ENCODE measurements at places on chromosomes 6 and 20.

DNA sequence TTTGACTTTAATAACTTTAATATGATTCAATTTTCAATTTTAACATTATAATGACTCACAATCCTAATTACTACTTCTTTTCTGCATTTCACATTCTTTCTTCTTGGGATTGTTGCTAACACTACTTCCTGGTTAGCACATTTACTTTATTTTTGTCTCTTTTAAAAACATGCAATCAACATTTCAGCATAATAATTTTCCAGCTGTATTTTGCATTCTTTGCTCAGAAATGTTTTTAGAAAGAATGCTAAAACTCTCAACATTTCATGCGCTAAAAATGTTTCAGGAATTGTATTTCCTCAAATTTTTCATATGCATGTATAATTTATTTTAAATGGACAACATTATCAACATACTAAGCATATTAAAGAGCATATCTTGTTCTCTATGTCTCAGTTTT lies 1302.1 kb upstream of the GJE1 start:
- DNase-seq = no peak

DNA sequence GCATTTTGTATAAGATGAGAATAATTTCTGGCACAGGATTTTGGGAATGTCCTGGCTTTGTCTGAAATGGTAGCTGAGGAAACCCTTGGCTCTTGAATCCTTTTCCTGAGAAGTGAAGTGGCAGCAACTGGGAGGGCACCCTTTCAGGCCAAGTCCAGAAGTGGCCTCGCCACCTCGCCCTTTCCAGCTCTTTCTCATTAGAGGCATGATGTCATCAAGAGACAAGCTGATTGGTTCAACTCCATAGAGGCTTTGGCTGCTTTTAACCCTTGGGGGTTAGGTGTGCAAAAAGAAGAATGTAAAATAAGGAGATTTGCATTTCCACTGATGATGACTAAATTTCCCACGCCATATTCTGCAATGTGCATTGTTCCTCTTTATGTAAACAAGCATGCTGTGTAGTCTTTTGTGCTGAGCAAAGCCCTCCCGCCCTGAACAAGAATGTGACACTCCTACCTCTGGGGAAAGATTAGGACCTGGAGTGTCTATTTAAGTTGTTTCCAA lies 116.5 kb downstream of the TCP11 start:
- no peak for DNase-seq

DNA sequence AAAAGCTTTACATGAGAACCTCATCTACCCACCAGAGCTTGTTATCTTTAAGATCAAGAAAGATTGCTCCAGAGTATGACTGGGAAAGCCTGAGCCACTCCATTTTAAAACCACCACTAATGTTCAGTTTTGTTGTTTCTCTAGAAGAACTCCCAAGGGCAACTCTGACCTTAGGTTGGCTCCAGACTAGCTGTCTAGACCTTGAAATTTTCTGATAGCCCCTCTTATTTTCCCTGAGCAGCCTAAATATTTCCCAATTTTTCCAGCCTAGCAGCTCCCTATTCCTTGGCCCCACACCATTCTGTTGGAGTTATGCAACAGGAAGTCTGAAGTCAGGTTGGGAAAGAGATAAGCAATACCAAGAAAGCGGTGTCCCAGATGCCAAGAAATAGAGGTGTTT lies 84.6 kb upstream of the TCF21 start:
- DNase-seq = no peak

GRCh38 chr6:89452281-89452680 lies 19.3 kb downstream of the ANKRD6 start:
- no peak for DNase-seq

- DNase-seq = no peak
Measured at GRCh38 chr20:60759651-60760050, 492.4 kb upstream of the CDH4 start.

GRCh38 chr6:20317430-20317829 lies 84.2 kb upstream of the E2F3 start:
- DNase-seq = no peak

DNA sequence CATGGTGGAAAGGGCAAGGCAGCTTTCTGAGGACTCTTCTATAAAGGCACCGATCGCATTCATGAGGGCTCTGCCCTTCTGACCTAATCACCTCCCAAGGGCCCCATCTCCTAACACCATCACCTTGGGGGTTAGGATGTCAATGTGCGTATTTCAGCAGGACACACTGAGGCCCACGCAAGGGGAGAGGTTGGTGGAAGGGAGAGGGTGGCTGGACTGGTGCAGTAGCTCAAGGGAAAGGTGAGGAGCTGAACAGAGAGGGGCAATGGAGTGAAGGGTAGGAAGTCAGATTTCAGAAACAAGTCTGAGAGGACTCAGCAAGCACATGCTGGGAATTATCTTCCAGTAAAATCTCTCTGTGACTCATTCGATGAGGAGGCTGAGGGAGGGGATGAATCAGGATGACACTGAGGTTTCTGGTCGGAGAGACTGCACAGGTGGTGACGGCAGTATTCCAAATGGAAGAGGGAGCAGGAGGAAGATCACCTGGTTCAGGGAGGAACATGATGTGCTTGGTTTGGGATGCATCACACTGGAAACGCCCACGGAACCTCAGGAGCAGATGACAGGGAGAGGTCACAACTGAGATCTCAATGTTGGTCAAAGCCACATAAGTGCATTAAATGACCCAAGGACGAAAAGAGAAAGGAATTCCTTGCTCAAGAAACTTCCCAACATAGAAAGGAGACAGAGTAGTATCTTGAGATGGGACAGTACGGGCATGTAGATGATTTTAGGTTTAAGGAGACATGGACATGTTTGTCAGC lies 67.1 kb downstream of the TFAP2A start:
- no peak for DNase-seq

GRCh38 chr20:37839955-37840354 lies 63.0 kb upstream of the VSTM2L start:
- DNase-seq = no peak

DNA sequence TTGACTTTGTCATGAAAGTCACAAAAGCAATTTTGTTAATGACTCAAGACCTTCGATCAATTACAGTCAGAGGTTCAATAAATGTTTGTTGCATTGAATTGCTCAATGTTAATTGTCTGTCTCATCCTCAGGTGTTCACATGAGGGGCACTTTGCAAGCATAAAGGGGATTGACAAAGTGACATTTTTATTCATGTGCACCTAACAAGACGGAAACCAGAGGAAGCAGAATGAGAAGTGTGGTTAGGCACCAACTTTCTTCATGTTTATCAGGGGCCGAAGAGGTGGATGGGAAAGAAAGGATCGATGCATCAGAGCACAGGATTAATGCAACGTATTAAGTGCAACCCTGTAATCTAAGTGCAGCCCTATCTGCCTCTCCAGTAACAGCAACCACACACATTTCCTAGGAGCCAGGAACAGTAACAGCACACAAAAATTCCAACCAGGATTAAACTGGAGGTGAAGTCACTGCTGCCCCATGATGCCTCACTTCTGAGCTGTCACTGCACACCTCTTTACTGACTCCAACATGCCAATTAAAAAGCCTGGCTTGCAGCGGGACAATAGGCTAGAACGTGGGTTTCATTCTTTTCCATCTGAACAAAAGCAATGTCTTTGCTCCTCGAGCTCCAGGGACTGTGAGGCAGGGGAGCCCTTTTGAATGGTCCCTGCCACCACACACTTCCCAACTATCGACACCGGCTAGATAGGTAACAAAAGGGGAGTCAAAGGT lies 262.7 kb downstream of the CD83 start:
- DNase-seq = no peak

DNA sequence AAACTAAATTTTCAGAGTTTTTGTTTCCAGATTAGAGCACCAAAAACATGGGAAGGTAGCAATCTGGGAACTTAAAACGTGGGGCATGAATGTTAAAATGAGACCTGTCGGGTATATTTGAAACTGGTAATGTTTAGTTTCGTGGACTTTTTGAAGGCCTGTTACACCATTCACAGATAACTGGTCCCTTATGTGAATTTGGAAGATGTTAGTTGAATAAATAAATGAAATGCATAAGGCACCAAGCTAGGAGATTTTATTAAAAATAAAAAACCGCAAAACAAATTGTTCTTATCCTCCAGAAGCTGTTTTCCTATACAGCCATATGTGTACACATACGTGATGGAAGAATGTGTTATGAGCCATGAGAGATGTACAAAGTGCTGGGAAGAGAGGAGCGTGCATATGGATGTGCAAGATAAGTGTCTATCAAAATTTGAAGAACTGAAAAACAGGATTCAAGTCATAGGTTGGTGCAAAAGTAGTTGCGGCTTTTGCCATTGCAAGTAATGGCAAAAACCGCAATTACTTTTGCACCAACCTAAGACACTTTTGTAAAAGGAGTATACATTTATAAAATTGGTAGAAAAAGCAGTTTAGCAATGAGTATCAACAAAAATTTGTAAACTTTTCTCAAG lies 700 bp upstream of the MCUR1 start:
- DNase-seq = no peak

DNA sequence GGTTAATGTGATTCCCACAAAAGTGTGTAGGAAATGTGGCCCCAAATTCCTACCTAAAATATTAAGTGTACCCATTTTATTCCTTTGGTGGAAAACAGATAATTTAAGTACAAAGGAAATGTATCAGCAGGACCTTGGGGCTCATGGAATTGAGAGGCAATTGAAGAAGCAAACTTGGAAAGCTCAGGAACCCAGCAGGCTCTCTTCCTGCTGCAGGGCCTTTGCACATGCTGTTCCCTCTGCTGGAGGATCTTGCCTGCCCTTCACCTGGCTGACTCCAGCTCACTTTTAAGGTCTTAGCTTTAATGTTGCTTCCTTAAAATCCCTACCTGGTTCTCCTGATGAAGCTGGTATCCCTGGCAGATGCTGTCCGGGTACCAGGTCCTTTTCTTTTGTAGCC lies 9.8 kb upstream of the BLCAP start:
- DNase-seq = no peak

DNA sequence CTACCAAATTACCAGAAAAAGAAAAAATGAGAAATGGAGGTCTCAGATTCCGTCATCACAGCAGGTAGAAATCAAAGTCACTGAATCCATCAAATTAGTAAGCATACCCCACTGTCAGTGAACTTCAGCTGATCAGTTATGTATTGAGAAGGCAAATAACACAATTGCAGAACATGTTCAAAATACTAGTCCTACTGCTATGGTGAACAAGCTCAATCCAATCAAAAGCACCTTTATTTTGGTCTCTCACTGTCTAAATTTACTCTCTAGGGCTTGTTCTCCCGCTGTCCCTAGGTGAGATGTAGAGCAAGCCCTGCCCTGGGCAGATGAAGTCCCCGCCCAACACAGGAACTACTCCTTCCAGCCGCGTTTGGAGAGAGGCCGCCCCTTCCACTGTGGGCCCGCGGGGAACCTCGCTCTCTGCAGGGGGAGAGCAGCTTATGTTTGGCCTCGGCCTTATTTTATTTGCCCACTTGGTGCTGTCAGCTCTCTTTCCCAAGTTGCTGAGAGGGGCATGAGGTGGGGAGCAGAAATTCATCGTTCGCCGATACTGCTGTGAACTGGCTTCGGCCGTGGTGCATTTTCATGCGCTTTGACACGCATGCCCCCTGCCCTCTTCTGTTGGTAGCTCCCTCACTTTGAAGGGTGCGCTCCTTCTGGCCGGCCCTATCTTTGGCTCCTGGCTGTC lies 14.3 kb upstream of the MAP1LC3A start:
- DNase-seq = no peak
